Suppressor macrophage (primary cell): ENCODE measurements at places on chromosomes 5 and 9.

DNA sequence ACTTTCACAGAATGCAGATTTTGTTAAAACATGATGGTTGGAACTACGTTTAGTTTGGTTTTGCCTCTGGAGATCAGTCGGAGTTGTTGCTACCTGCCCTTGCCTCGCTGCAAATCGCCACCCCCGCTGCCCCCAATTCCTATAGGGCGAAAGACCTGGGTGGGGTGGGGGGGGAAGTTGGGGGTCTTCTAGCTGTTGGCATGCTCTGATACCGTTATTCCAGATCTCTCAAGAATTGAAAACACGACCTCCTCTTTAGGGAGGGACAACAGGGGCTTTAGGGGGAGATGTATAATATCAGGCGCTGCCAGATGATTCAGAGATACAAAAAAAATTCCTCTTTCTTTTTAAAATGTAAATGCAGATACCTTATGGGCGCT lies 36.4 kb upstream of the NFIB start:
- no peak for DNase-seq

GRCh38 chr5:35683466-35683865 lies 65.8 kb downstream of the SPEF2 start:
- DNase-seq: no peak

GRCh38 chr9:33415501-33416038 lies 13.2 kb upstream of the AQP7 start:
- DNase-seq: peak; percentile 87

GRCh38 chr9:122723690-122724089 lies at the start of gene OR1L4:
TSS of gene OR1L4 (plus strand) at chr9:122723990. CDS start at chr9:122723990, 0 bp downstream.
- no peak for DNase-seq

DNA sequence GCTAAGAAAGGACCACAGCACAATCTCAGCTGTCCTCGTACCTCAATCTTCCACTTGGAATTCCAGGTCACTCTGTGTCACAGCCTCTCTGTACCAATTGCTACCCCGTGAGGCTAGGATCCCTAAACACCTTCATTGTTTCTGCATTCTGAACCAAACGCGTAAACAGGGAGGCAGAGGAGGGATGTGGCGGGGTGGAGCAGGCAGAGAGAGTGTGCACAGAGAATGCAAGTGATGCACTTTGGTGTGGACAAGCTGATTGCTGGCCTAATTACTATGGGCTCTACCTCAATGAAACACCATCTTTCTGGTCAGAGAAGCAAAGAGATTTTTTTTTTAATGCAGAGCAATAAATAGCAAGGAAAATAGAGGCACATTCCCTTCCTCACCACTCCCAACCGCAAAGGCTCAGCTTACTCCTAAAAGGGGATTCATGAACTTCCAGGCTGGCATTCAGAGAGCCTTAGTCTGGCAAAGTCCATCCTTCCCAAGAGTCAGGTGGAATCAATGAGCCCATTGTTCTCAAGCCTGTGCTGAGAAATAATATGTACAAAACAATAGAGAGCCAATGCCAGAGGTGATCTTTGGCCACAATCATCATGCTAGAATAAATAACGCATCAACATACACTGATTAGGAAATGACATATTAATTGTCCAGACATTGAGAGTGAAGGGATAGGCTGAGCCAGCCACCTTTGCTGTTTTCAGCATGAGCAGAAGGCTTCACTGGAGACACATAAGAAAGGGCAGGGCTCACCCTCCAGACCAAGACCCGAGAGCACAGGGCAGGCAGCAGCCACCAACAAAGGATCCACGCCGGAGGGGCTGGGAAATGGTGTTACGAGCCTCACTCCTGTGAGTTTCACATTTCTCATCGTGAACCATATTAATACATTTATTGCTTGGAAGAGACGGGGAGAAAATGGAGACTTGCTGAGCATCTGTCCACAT lies 278.8 kb downstream of the ENC1 start:
- no peak for DNase-seq

DNA sequence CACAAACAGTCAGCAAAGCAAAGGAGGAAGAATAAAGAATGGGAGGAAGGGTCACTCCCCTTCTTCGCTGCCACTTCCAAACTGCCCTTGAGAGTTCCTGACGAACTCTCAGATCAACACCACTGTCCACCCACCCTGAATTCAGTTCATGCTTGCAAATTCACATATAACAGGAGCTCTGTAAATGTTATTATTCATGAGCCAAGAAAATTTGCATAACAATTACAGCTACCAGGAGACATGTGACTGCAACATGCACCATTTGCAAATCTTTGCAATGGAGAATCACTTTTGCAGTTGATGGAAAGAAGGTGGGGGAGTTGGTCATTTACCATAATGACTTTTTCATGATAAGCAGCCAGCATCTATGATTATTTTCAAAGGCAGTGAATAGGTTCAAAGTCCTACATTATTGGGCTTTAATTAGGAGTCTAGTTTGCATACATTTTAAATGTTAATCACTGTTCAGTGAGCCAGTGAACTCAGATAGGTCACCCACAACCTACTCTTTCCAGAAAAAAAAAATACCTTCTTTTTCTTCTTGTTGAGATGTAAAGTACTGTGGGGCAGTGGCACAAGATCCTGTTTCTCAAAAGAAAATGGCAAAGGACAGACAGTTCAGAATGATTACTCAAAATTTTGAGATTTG lies 149.7 kb downstream of the CAAP1 start:
- no peak for DNase-seq

DNA sequence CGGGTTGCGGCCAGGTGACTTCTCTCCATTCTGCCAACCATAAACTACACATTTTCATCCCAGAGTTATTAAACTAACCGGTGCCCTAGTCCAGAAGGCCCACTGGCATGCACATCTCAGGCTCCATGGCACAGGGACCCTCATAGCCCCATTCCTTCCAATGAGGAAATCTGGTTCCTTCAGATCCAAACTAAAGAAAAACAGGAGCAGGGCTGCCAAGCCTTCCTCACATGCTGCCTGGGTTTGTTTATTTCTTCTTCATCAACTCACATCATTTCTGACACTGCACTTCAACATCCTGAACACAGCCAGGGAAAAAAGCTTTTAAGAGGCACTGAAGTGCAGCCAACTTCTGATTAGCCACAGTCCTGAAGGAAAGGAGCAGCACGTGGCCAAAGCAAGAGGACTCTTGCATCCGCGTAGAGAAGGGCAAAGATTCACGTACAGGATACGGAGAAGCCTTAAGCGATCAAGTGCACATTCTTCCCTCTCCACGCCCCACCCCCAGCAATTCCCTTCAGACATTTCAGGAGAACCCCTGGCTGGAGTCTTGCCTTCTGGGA lies 22.5 kb downstream of the LHFPL2 start:
- DNase-seq: no peak

GRCh38 chr9:78783743-78784142 lies 486.8 kb downstream of the PSAT1 start:
- DNase-seq: no peak

DNA sequence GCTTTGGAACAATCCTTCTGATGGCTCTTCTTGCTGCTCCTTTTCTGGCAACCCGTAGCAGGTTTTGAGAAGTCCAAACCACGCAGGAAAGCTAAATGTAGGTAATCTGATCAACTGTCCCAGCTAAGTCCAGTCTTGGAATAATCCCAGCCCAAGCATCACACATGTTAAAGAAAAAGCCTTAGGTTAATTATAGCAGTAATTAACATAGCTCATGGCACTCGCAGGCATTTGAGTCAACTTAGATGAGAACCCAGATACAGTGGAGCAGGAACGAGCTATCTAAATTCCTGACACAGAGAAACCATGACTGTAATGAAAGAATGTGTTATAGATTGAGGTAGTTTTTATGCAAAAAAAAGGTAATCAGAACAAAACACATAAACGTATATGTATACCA lies 844.8 kb downstream of the CDH9 start:
- DNase-seq: no peak

DNA sequence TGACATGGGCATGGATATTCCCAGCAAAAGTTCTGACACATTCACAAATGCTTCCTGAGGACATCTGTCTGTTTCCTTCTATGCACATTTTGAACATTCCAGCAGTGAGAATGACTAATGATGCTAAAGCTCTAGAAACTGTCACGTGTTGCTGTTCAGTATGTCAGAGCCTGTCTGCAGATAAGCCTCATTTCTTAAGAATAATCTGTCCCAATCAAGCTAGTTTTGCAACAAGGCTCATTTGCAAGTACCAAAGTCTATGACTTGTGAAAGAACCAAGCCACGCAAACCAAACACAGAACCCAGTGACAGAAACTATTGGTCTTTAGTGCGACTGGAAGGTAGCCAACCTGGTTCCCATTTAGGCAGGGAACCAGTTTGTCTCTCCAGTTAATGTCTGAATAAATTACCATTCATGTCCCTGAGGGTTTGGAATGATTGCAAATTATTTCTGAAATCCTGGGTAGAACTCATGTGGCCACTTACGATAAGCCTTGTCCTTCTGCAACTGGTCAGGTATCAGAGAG lies 178.5 kb downstream of the C9orf152 start:
- DNase-seq: peak; percentile 65

DNA sequence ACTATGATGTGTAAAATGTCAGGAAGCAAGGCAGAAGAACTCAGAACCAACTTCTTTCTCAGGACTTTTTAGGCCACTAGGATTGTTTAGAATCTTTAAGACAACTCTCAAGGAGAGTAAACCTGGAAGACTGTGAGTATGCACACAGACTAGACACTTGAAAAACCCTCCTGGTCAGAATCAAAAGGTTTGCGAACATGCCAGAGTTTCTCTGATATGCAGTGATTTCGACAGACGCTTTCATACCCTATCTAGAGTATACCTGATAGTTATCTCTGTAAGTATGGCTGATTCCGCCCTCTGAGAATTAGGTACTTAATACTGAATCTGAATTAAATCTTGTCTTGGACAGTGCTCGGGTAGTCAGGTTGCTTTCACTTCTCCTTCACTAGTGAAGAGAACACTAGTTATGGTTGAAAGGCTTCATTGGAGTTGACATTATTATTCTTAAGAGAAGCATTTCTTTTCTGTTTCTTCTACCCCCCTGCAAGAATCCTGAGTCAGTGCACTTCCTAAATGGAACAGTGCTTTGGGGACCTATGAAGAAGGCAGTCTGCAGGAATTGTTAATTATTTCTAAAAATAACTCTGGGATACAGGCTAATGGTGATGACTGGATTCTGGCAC lies 158.1 kb downstream of the HACD4 start:
- no peak for DNase-seq
